ENCODE measurements at places on chromosomes 4 and X.

DNA sequence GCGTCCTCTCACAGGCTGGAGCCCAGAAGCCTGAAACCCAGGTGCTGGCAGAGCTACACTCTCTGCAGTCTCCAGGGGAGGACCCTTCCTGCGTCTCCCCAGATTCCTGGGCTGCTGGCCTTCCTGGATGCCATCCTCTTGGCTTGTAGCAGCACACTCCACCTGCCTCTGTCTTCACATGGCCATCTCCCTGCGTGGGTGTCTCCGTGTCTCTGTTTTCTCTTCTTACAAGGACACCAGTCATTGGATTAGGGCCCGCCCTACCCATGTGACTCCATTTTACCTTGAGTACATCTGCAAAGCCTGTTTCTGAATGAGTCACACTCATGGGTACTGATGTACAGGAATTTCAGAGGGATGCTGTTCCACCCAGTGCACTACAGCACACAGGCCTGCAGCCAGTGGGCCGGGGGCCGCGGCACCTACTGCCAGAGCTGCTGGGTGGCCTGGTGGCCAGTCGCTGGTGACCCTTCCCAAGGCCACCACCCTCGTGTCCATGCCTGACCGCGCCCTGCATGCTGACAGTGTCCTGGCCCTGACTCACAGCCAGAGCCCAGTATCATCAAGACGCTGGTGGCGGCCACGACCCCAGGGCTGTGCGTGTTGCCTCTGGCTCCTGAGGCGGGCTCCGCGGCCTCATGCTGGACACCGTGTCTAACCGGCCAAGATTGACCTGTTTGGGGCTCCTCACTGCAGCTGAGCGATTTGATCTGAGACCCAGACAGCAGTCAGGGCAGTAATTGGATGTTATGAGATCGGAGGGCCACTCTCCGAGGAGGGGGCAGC is 63.6 kb upstream of the NKX1-1 start:
- no peak for DNase-seq

DNA sequence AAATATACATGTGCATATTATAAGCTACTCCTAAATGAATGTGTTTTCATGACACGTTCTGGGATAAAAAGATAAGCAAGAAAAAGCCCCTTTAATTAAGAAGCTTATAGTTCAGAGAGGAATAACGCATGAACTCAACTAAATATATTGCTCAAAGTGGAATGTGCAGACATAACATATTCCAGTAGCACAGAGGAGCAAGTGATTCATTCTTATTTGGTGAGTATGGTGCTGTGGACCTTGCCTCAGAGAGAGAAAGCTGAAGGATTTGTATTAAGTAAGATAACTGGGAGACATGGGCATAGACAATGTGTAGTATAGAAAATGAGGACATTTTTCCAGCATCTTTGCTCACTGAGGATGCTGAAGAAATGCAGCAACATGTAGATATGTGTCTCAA is 76.8 kb downstream of the CFAP299 start:
- DNase-seq = no peak

DNA sequence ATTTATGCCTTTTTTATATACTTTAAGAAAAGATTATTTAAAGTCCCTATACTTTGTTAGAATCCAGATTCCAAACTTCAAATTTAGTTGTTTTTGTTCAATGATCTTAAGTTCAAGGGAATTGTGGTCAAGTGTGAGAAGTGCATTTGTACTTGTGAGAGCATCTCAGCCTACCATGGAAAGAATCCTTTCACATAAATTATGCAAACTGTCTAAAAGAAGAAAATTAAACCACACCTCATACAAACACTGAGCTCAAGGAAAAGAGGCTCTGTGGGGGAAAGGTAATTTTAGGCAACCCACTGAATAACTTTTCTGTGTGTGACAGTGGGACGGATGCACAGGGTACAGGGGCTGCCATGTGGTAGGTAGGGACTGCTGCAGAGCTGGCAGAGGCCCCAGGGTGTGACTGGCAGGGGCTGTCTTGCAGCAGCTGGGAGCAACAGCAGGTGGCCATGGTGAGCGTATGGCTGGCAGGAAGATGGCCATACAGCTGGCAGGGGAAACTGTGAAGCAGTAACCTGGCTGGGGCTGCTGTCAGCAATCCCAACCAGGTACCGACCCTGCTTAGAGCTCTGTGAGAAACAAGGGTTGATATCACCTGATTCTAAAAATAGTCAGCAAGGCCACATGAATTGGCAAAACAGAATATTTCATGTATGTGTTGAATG is 130.6 kb downstream of the UGT8 start:
- no peak for DNase-seq

- DNase-seq = peak; percentile 82
Observed at GRCh38 chr4:39976141-39976944, 1.4 kb downstream of the PDS5A start.

- DNase-seq = peak; percentile 89
Observed at GRCh38 chr4:137531986-137532868, at the start of gene PCDH18. TSS of gene PCDH18 (minus strand) at chr4:137532494. CDS start at chr4:137532088, 406 bp downstream.

GRCh38 chr4:140213116-140213515 is 59.1 kb upstream of the MAML3 start:
- DNase-seq = no peak

- DNase-seq = no peak
Observed at GRCh38 chr4:177293208-177294033, 16.3 kb upstream of the NEIL3 start.

DNA sequence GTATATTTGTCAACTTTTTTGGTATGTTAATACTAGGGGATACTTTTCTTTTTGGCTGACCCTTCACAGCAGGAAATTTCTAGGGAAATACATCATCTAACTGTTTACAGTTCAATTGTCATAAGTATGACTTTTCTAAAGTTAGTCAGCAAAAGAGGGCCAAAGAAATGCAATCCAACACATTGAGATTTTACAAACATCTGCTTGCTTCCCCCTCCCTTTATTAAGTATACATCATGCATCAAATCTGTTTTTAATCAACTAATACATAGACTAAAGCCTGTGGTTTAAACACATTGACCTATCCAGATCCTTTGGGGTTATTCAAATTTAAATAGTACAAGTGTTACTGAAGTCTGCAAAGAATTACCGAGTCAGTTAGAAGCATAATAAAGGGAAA is 93.9 kb downstream of the MID1 start:
- no peak for DNase-seq

DNA sequence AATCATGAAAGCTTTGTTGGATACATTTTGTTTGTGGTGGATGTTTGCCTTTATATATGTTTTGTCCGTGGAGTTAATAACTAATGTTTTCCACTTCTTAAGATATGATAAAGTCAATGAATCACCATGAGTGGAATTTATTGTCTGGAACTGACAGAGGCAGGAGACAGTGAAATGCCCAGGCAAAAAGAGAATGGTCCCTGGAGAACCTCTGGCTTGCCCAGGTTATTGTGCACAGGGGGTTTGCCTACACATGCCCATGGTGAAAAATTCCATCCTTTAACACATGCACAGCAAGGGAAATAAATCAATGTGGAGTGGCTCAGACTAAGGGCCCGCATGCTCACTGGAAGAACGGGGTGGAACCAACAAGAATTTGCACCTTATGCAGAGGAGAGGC is 964.3 kb upstream of the GRIA3 start:
- DNase-seq = no peak

- DNase-seq = peak; percentile 27
Observed at GRCh38 chr4:149885896-149886295, 70.3 kb upstream of the IQCM start.

GRCh38 chrX:11214346-11215190 is 78.6 kb upstream of the AMELX start:
- DNase-seq = no peak

DNA sequence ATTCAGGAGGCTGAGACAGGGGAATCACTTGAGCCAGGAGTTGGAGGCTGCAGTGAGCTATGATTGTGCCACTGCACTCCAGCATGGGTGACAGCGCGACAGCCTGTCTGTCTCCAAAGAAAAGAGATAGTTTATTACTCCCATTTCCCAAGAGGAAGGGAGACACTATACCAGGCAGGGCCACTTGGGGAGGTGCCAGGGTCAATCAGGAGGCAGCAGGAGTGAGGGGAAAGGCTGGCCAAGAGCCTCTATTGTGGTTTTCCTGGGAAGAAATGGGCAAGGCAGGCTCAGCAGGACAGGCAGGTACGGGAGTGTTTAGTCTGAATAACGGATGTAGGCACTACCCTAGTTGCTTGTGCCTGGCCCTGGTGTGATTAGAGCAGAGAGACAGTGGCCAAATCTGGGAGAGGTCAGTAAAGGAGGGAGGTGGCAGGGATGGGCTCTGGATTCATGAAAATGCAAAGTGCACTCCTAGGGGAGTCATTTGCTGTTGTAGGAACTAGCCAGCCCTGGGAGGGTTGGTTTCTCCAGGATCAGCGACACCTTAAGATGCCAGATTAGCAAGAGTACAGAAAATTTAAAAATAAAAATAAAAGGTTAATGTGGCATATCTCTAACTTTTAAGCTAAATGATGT is 20.2 kb upstream of the CDKN2AIP start:
- no peak for DNase-seq

- no peak for DNase-seq
Observed at GRCh38 chrX:124720532-124720931, 374.2 kb downstream of the SH2D1A start.

DNA sequence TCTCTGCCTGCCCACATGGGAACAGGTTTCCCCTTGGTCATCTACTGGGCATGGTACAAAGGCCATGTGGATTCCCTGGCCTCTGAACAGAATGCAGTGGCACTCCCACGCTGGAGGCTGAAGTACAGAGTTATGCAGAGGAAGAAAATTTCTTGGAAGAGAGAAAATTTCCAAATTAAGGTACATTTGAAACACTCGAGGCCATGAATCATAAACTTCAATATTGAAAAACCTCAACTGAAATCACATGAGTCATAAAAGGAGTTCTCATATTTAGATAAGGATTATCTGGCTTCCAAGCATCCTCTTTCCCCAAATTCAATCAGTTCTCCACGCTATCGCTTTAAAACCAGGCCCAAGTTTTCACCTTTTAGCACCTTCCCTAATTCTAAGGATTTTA is 28.1 kb upstream of the TXK start:
- DNase-seq = peak; percentile 49

DNA sequence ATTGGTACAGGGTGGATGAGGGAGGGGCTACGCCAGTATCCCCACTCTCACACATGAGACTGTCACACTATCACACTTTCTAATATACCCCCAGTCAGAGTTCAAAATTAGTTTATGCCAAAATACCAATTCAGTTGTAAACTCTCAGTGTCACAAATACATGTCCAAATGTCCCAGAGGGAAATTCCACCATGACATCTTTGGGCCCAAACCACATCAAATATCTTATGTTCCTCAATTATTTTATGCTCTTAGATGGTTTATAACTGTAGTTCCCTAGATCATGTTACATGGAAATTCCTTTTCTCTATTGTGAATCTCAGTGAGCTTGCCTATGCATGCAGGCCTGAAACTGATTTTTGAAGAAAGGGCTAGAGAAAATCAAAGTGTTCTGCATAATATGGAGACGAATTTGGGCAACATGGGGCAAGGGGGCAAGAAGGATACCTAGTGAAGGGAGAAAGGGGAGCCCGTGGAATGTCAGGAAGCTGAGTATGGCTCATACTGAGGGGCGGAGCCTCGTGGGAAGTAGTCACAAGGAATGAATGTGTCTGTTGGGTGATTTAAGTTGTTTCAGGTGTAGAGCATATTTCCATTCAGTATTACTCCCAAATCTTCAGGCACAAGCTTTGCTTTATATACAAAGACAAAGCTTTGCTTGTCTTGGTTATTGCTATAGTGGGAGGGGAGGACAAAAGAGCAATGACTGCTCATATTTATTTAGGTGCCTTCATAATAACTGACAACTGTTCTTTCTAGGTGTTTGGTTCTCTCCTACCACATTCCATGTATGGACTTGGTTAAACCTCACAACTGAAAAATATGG is 40.8 kb downstream of the CLNK start:
- no peak for DNase-seq

GRCh38 chr4:182207830-182208396 is 35.3 kb upstream of the TENM3 start:
- no peak for DNase-seq

- no peak for DNase-seq
Observed at GRCh38 chr4:79357365-79357764, 31.5 kb upstream of the NAA11 start.

GRCh38 chr4:47801481-47802002 is 36.3 kb downstream of the CORIN start:
- no peak for DNase-seq

GRCh38 chr4:83560523-83560922 is 24.6 kb downstream of the GPAT3 start:
- no peak for DNase-seq

GRCh38 chrX:617891-618290 is 12.7 kb upstream of the SHOX start:
- no peak for DNase-seq

DNA sequence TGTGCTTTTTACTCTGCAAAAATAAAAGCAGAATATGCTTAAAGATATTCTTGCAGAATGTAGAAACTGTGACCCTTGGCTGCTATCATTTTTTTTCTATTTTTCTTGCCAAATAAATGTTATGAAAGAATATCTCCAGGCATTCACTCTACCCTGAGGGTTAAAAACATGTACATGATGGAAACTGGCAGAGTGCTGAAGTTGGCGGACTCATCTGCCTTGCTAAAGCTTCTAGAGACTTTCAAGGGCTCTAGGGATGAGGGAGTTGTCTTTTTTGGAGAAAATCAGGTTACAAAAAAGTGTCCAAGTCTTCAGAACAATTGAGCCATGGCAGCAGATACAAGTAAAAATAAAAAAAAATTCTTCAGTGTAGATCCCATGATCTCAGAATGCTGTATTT is 40.5 kb upstream of the NRK start:
- DNase-seq = no peak

DNA sequence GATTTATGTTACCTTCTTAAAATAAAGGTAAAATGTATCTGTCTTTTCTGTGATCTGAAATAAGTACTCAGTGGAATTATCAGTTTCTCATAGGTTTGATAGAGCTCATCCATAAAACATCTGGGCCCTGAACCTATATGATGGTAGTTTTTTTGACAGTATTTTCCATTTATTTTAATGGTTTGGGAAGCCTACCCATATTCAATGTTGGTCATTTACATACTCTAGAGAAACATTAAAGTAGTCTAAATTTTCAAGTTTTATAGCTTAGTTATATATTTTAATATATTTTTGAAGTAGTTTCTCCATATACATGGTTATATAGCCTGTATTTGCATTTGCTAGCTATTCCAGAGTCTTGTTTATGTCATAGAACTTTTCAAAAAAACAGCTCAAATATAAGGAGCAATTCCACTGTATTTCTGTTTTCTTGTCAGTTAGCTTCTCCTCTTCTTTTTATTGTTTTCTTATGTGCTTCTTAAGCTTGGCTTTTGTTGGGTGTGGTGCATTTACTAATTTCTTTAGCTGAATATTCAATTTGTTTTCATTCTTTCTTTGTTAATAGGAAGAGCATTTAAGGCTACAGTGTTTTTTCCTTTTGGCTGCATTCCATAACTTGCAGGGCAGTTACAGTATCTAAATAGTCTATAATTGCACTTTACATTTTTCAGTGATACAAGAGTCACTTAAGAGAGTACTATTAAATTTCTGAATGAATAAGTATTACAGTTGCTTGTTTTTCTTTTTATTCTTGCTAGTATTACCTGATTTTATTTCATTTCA is 181.4 kb downstream of the DKK2 start:
- DNase-seq = no peak
